ENCODE measurements at places on chromosomes 2 and 18. TPM values are rescaled to one million over a fixed set of nuclear protein-coding genes. Genes with fewer than 3 reads are reported as not detected.
A peak's percentile ranks its signal among the peaks of the same experiment; 100 is the strongest.

DTNA gene
- polyA plus RNA-seq: 94.7 TPM

FKBP1B gene
- polyA plus RNA-seq: 2.5 TPM

BCL2L11 gene
- polyA plus RNA-seq: 12.6 TPM

PAIP2B gene
- polyA plus RNA-seq: 3.5 TPM

GRCh38 chr2:197777823-197778407, 7.2 kb downstream of the BOLL start:
- peak; percentile 23 for DNase-seq

- no peak for DNase-seq
Measured at GRCh38 chr2:99487906-99488305, 1.9 kb downstream of the REV1 start.

DNA sequence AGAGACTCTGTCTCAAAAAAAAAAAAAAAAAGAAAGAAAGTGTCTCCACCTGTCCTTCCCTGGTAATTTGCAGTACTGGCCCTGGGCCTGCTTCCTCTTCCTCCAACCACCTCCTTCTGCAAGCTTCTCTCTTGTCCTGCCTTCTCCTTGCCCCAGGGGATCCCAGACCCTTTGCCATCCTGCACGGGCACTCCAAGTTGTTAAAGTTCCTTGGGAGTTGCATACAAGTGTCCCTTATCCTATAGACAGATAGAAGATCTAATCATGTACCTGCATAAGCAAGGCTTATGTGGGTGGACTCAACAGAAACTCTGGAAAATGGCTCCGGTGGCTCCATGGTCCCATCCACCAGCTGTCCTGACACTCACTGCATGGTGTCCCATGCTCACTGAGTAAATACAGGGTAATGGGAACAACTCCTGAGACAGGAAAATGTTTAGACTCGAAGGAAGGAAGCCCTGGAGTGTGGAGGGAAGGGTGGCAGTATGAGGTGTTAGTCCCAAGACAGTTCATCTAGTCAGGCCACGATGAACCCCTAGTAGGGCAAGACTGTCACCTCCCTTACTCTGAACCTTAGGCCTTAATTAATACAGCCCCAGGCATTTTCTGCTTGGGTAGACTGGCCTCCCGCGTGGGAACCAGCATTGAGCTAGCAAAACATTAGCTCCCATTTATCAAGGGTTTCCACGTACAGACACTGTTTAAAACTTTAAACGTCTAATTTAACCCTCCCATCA, 17.1 kb downstream of the ODC1 start:
- DNase-seq: no peak

DNA sequence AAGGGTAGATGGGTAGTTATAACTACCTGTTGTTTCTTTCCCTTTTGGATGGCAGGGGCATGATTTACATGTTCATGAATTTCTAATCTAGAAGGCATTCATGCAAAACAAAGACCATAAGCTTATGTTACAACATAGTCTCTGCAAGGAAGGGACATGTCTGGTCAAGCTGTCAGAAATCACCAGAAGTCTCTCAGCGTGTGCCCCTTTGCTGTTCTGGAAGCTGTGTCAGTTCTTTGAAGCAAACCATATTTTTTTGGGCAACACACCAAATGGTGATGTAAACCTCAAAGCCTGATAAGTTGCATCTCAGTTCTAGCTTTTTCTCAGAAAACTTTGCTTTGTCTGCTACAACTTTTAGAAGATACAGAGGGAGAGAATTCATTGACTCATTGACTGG, 173.5 kb upstream of the CTAGE1 start:
- DNase-seq: no peak

DNA sequence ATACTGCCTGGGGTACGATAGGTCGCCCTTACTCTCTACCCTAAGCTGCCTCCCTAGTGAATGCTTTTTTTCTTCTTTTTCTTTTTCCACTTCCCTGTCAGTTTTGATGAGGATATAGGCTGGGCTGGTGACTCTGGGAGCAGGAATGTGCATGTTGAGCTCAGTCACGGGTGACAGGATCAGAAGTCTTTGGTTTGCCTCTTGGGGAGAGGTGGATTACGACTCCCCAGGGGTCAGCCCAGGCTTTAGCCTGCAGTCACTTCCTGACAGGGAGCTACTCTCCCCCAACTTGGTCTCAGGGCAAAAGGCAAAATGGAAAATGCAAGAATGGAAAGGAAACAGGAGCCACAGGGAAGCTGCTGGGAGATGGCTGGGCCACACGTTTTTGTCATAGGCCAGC, 57.3 kb downstream of the THNSL2 start:
- DNase-seq: no peak

GRCh38 chr2:73175663-73176204, 26.6 kb upstream of the NOTO start:
- peak; percentile 59 for DNase-seq

DNA sequence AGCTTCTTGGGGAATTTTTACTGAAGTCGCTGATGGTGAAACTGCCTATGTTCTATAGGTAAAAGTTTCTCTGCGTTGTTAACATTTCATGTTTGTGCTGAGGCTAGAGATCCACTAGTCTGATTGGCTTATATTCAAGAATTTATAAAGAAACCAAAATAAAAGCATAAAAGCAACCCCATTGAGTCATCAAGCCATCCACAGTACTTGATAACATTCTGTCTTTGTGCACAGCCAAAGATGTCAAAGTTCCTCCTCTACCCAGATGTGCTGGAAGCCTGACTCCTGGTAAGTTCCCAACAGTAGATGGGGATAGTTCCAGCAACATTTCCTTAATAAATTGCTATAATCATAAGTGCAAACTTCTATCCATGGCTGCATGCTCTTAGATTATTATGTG, 107.8 kb downstream of the TANC1 start:
- DNase-seq: no peak

- no peak for DNase-seq
Measured at GRCh38 chr2:128988967-128989366, 670.3 kb upstream of the HS6ST1 start.

GRCh38 chr18:25144820-25145219, 207.1 kb downstream of the ZNF521 start:
- DNase-seq: no peak

All from hindlimb muscle (tissue), 1 donor.